Type B pancreatic cell (in vitro differentiated cells): ENCODE measurements at places on chromosomes 4 and X. TPM values are rescaled to one million over a fixed set of nuclear protein-coding genes. Genes with fewer than 3 reads are reported as not detected.

SLC25A53 gene
- total RNA-seq: 8.8 and 9.3 TPM in 2 replicates

HERC6 gene
- 13.1 and 30.8 TPM in 2 replicates for total RNA-seq

CNGA2 gene
- total RNA-seq: not detected in 2 replicates

KIAA1210 gene
- not detected in 2 replicates for total RNA-seq

NDNF gene
- total RNA-seq: 14.6 and 17.4 TPM in 2 replicates

KLHL13 gene
- 5.2 and 10.2 TPM in 2 replicates for total RNA-seq

SORBS2 gene
- 22.6 and 43.2 TPM in 2 replicates for total RNA-seq

WDR1 gene
- 227 and 313 TPM in 2 replicates for total RNA-seq

ARR3 gene
- total RNA-seq: not detected in 2 replicates

SPACA5 gene
- total RNA-seq: not detected in 2 replicates

GPR143 gene
- total RNA-seq: 4.7 TPM in 2 replicates

PNCK gene
- 2.2 and 3.7 TPM in 2 replicates for total RNA-seq

- DNase-seq: no peak
- no peak overlapping the region for H3K4me3 ChIP-seq
- no peaks in the 10 kb centered on the region for H3K36me3 ChIP-seq
- H3K27ac ChIP-seq: no peak overlapping the region
- peaks cover 8% of the 10 kb centered on the region for H3K4me1 ChIP-seq
Measured at GRCh38 chr4:124423160-124423559, 289.4 kb downstream of the ANKRD50 start.

GRCh38 chr4:26815706-26816105 is 44.9 kb upstream of the STIM2 start:
- H3K27me3 ChIP-seq: no peaks in the 10 kb centered on the region
- no peak overlapping the region for H3K27ac ChIP-seq
- H3K36me3 ChIP-seq: peaks cover 7% of the 10 kb centered on the region
- no peak overlapping the region for H3K4me3 ChIP-seq
- no peak for DNase-seq

DNA sequence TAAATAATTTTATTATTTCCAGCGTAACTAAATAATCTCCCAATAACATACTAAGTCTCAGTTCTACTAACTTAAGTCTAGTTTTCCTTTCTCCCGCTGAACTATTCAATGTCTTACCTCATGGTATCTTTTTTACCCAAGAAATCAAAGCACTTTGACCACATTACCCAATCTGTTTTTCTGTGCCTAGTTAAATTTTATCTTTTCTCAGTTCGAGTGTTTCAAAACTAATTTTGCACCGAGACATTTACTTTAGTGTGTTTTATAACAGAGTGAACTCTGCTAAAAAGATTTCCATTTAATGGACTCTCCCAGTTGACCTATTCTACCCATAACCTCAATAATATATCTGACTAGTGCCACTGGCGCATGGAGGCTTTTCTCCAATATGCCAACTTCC is 67.6 kb upstream of the IRF2 start:
- DNase-seq: no peak
- H3K4me3 ChIP-seq: no peak overlapping the region
- no peak overlapping the region for H3K27ac ChIP-seq
- H3K27me3 ChIP-seq: no peaks in the 10 kb centered on the region
- peaks cover 4% of the 10 kb centered on the region for H3K4me1 ChIP-seq

- no peak overlapping the region for H3K4me3 ChIP-seq
- no peaks in the 10 kb centered on the region for H3K4me1 ChIP-seq
- no peaks in the 10 kb centered on the region for H3K36me3 ChIP-seq
- no peaks in the 10 kb centered on the region for H3K27me3 ChIP-seq
- no peak overlapping the region for H3K27ac ChIP-seq
Measured at GRCh38 chr4:3599951-3600350, 67.7 kb upstream of the LRPAP1 start.

- H3K4me3 ChIP-seq: no peak overlapping the region
- peaks cover 13% of the 10 kb centered on the region for H3K4me1 ChIP-seq
- DNase-seq: no peak
- no peaks in the 10 kb centered on the region for H3K36me3 ChIP-seq
- H3K27ac ChIP-seq: no peak overlapping the region
- H3K27me3 ChIP-seq: no peaks in the 10 kb centered on the region
Measured at GRCh38 chr4:44160776-44161367, 287.7 kb downstream of the KCTD8 start.

- H3K27ac ChIP-seq: no peak overlapping the region
- no peaks in the 10 kb centered on the region for H3K27me3 ChIP-seq
- no peaks in the 10 kb centered on the region for H3K4me1 ChIP-seq
- no peak for DNase-seq
- no peak overlapping the region for H3K4me3 ChIP-seq
Measured at GRCh38 chr4:66544281-66544680, 874.0 kb upstream of the EPHA5 start.

DNA sequence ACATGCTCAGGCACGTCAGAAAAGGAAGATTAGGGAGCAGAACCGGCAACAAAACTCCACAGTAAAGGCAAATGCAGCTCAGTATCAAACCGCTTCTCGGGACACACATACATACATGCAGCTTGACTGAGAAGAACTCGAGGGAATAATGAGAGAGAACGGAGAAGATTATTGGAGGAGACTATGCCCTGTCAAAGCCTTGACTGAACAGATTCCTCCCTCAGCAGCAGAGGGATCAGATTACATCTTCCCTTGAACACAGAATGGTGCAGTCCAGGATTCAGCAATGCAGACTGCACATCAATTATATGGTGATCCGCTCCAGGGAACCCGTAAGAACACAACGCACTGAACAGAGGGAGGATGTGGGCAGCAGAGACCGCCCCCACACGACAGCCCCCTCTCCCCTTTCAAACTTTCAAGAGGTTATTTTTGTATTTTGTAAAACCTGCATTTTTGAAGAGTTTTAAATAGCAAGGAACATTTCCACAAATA is 183.2 kb downstream of the FBXW7 start:
- DNase-seq: no peak
- no peaks in the 10 kb centered on the region for H3K36me3 ChIP-seq
- H3K27ac ChIP-seq: peak overlapping the region; percentile 74

- H3K36me3 ChIP-seq: no peaks in the 10 kb centered on the region
- H3K4me3 ChIP-seq: no peak overlapping the region
- H3K27ac ChIP-seq: no peak overlapping the region
- no peak for DNase-seq
- H3K27me3 ChIP-seq: peaks cover 5% of the 10 kb centered on the region
Measured at GRCh38 chrX:93660575-93660974, 12.8 kb downstream of the NAP1L3 start.

- DNase-seq: no peak
- no peaks in the 10 kb centered on the region for H3K36me3 ChIP-seq
- no peak overlapping the region for H3K27ac ChIP-seq
- no peak overlapping the region for H3K4me3 ChIP-seq
- H3K27me3 ChIP-seq: no peaks in the 10 kb centered on the region
Measured at GRCh38 chrX:74458736-74459135, 37.4 kb downstream of the SLC16A2 start.

DNA sequence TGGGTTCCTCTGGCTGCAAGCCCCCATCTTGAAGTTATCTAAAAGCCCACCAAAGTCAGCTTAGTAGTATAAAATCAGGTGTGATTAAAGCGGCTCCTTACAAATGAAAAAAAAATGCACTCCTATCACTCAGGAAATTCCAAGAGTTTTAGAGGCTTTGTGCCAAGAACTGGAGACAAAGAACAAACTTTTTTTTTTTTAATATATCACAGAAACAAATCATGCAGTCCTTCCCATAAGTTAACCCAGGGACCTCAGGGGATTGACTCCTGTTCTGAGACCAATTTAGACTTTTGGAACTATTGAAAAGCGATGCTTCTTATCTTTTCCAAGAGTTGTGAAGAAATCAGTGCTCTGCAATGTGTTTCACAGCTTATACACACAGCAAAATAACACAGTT is 53.6 kb downstream of the HHIP start:
- DNase-seq: no peak
- H3K27ac ChIP-seq: no peak overlapping the region
- H3K4me3 ChIP-seq: no peak overlapping the region
- H3K36me3 ChIP-seq: no peaks in the 10 kb centered on the region
- peaks cover 8% of the 10 kb centered on the region for H3K4me1 ChIP-seq

- no peak for DNase-seq
- H3K27me3 ChIP-seq: no peaks in the 10 kb centered on the region
- peaks cover 30% of the 10 kb centered on the region for H3K36me3 ChIP-seq
- H3K4me3 ChIP-seq: no peak overlapping the region
Measured at GRCh38 chr4:105392858-105393257, 81.0 kb downstream of the PPA2 start.

GRCh38 chr4:117550085-117550484 is 464.7 kb upstream of the TRAM1L1 start:
- no peak for DNase-seq
- no peaks in the 10 kb centered on the region for H3K4me1 ChIP-seq
- no peak overlapping the region for H3K27ac ChIP-seq
- H3K4me3 ChIP-seq: no peak overlapping the region
- no peaks in the 10 kb centered on the region for H3K36me3 ChIP-seq

DNA sequence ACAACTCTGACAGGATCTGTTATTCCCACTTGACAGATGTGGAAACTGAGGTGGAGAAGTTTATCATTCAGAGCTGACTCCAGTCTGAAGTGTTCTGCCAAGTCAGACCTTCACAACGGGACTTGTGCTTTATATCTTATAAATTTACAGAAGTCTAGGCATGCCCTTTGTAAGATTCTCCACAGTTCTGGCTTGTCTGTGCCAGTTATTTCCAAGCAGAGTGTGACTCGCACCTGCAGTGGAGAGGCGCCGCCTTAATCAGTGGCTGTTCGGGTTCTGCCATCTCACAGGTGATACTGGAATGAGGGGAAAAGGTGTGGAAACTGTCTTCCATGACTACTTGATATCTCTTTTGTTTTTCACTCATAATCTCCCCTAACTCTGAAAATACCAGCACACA is 63.2 kb downstream of the CPEB2 start:
- no peak overlapping the region for H3K27ac ChIP-seq
- H3K4me3 ChIP-seq: no peak overlapping the region
- H3K27me3 ChIP-seq: no peaks in the 10 kb centered on the region
- no peaks in the 10 kb centered on the region for H3K4me1 ChIP-seq

DNA sequence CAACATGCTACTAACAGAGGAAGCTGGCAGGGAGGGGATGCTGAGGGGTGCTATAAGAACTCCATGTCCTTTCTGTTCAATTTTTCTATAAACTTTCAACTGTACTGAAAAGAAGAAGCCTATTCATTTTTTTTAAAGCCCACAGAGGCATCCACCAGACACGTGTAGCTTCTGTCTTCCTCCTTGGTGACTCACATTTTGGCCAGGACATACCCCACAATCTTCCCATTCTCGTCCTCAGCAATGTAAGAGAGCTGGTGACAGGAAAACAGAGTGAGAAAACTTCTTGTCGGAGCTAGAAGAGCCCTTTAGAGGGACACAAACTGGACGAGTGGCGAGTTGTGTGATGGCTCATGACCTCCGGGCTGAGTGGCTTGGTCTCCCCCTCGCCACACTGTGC is 1.1 kb downstream of the NAA10 start:
- H3K27ac ChIP-seq: peak overlapping the region; percentile 55
- peak overlapping the region; percentile 90 for H3K4me3 ChIP-seq
- H3K36me3 ChIP-seq: peaks cover 4% of the 10 kb centered on the region
- H3K27me3 ChIP-seq: no peaks in the 10 kb centered on the region
- peaks cover 4% of the 10 kb centered on the region for H3K4me1 ChIP-seq
- no peak for DNase-seq

DNA sequence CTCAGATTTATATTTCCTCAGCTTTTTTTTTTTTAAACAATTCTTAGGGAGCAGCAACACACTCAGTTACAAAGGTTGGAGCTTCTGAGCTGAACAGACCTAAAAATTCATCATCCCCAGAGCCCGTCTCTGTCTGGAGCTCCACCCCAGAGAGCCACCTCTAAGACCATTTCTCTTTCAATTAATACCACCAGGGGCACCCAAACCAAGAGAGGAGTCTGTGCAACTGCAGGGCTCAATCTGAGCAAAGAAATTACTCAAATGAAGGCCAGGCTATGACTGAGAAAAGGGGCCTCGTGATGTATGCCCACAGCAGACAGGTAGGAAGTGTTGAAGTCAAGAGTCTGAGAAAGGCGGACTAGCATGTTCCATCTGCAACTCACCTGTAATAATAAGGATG is 95.5 kb downstream of the C4orf51 start:
- H3K36me3 ChIP-seq: peaks cover 50% of the 10 kb centered on the region
- H3K4me3 ChIP-seq: no peak overlapping the region
- no peak overlapping the region for H3K27ac ChIP-seq
- H3K4me1 ChIP-seq: no peaks in the 10 kb centered on the region
- H3K27me3 ChIP-seq: no peaks in the 10 kb centered on the region

GRCh38 chr4:175330236-175330635 is 412.1 kb downstream of the ADAM29 start:
- no peak overlapping the region for H3K27ac ChIP-seq
- H3K4me1 ChIP-seq: no peaks in the 10 kb centered on the region
- no peak for DNase-seq
- H3K36me3 ChIP-seq: no peaks in the 10 kb centered on the region
- H3K4me3 ChIP-seq: no peak overlapping the region

GRCh38 chr4:24853142-24853541 is 57.8 kb downstream of the SOD3 start:
- no peak overlapping the region for H3K4me3 ChIP-seq
- H3K4me1 ChIP-seq: peaks cover 35% of the 10 kb centered on the region
- H3K27ac ChIP-seq: no peak overlapping the region
- no peak for DNase-seq
- H3K36me3 ChIP-seq: peaks cover 11% of the 10 kb centered on the region

- H3K27me3 ChIP-seq: no peaks in the 10 kb centered on the region
- H3K4me1 ChIP-seq: no peaks in the 10 kb centered on the region
- DNase-seq: no peak
Measured at GRCh38 chr4:2950221-2950989, 12.8 kb downstream of the NOP14 start.
